Activated effector memory CD4-positive, alpha-beta T cell treated with Interleukin-2 at 50 U/mL for 16 hours (primary cell): ENCODE measurements at places on chromosomes 3 and 15.

DNA sequence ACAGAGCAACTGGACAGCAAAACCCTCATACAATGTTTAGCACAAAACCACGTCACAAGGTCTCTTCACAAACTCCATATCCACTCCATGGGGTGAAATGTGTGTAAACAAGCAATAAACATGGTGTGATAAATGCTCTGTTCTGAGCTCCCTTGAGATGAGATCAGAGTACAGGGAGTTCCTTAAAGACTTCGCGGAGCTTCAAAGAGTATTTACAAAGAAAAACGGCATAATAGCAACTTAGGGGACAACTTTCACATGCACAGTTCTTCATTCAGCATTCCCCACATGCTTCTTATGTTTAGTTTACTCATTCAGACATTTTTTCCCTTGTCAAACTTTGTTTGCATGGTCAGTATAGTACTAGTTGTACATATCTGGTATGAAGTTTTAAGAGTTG lies 52.5 kb upstream of the SUCLG2 start:
- no peak for DNase-seq

DNA sequence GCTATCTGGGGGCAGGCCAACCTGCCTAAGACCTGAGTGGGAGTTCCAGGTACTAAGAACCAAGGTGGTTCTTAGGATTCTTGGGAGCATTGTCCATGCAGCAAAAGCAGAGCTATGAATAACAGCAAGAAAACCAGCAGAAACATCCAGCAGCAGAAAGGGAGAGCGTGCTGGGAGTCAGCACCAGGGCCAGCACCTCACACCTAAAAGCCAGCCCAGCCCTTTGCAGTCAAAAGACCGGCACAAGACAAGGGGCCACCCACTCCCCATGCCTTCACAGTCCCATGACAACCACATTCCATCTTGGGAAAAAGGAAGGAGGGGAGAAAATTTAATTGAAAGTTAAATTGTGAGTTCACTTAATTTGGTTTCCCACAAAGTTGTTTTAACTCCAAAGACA lies 364.9 kb downstream of the AGBL1 start:
- DNase-seq, result no peak

DNA sequence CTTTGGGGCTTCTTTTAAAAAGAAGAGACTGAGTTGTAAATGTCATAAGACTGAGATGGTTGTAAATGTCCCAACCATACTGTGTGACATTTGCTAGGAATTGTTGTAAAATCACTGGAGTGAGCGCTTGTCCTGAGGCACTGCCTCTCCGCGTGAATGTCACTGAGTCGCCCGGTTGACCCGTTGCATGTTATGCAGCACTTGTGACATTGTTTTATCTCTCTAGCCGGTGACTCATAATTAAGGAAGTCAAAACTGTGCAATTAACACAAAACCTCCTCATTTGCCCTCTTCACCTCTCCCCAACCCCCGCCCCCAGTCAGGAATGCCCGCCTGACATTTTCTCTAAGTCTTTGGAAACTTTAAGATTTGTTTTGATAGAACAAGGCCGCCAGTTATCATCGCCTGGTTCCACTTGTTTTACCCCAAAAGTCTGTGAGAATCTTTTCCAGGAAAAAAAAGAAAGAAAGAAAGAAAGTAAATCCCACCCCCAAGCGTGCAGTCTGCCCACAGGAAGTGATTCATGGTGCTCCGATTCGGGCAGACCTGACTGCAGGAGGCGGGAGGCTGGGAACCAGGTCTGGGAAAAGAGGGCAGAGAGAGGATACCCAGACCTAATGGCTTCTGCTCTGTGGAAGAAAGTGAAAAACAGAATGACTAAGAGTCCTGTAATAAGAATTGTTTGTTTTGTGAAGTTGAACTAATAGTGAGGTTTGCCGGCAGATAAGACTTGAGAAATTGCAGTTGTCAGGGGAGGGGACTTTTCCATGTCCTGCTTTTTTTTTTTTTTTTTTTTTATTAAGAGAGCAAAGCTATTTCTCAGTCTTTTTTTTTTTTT lies 84.8 kb downstream of the SMAD3 start:
- DNase-seq, result no peak

GRCh38 chr15:29569533-29570092 lies 252.7 kb downstream of the TJP1 start:
- DNase-seq, result no peak

GRCh38 chr3:10518506-10519150 lies 13.2 kb upstream of the ATP2B2 start:
- no peak for DNase-seq

DNA sequence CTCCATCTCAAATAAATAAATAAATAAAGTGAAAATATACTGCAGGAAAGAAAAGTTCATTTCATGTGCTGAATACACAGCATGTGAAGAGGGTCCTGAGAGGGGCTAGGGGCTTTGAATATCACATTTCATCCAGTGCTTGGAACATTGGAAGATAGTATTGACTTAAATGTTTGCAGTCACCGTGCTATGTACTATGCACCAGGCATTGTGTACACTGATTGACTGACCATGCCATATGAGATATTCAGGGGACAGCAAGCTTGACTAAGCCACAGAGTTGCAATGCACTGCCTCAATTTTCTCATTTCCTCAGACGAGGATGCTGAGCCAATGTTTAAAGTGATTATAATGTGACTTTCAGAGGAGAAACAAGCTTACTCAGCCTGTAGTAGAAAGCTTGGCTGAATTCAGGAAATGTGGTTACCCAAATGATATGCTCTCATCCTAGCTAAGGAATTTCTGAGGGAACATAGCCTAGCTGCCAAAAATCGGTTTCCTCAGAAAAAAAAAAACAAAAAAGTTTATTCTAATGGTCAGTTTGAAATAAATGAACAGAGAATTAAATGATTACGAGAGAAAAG lies 557.9 kb downstream of the FGF12 start:
- no peak for DNase-seq

GRCh38 chr3:67318162-67318561 lies 320.1 kb downstream of the KBTBD8 start:
- DNase-seq, result no peak

- DNase-seq, result no peak
Measured at GRCh38 chr3:63519426-63519825, 133.0 kb upstream of the SNTN start.
